Stimulated activated CD8-positive, alpha-beta memory T cell treated with anti-CD3 and anti-CD28 coated beads, Interleukin-2, amount 100 ng/mL, for 48 hours (primary cell): ENCODE measurements at places on chromosomes 2 and 18.

DNA sequence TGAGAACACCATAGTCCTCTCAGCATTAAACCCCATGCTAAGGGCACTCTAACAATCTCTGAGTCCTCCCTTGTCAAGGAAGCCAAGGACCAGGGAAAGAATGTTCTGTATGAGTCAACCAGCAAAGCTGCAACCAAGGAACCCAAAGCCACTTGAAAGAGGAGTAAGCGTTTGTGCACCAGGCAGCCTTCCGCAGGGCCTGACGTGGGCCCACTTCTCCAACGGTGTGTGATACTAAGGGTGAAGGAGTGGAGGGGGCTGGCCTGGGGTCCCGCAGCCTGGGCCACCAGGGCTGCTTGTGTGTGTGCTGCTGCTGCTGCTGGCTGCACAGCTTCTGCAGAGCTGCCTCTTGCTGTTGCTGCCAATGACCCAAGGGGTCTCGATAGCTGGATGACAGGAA, 30.1 kb upstream of the GALNT14 start:
- DNase-seq: no peak

DNA sequence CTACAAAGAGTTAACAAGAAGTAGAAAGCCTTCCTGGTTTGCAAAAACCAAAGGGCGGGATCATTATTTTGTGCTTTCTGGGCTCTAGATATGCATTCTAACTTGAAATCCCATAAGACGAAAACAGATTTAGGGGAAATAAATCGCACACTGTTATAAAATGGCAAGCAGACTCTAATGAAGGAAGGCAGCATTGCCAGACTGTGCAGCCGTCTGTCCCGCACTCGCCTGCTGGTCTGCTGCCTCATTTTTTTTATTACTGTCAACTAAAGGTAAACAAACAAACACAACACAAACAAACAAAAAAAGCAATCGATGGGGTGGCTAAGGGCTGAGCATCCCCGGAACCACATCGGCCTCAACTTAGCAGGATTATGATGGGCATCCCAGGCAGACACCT, 24.4 kb downstream of the ZNF521 start:
- DNase-seq: no peak

DNA sequence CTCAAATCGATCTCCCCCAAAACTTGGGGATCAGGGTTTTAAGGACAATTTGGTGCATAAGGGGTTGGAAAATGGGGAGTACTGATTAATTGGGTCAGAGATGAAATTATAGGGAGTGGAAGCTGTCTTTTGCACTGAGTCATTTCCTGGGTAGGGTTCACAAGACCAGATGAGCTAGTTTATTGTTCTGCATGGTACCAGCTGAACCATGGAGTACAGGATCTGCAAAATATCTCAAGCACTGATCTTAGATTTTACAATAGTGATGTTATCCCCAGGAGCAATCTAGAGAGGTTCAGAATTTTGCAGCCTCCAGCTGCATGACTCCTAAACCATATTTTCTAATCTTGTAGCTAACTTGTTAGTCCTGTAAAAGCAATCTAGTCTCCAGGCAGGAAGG, 73.1 kb downstream of the CPO start:
- no peak for DNase-seq

- DNase-seq: no peak
Observed at GRCh38 chr2:180130403-180130802, 123.3 kb upstream of the CWC22 start.

- no peak for DNase-seq
Observed at GRCh38 chr2:52695731-52696130, 1071.9 kb upstream of the CHAC2 start.

- no peak for DNase-seq
Observed at GRCh38 chr2:51778806-51779205, 746.9 kb upstream of the NRXN1 start.
